ENCODE measurements at places on chromosomes 11 and 22.

- no peak for DNase-seq
Measured at GRCh38 chr11:112448168-112448567, 187.5 kb upstream of the PLET1 start.

- DNase-seq = no peak
Measured at GRCh38 chr22:19061471-19062138, 60.6 kb downstream of the DGCR2 start.

GRCh38 chr11:106999196-106999595 lies 19.1 kb downstream of the GUCY1A2 start:
- no peak for DNase-seq

DNA sequence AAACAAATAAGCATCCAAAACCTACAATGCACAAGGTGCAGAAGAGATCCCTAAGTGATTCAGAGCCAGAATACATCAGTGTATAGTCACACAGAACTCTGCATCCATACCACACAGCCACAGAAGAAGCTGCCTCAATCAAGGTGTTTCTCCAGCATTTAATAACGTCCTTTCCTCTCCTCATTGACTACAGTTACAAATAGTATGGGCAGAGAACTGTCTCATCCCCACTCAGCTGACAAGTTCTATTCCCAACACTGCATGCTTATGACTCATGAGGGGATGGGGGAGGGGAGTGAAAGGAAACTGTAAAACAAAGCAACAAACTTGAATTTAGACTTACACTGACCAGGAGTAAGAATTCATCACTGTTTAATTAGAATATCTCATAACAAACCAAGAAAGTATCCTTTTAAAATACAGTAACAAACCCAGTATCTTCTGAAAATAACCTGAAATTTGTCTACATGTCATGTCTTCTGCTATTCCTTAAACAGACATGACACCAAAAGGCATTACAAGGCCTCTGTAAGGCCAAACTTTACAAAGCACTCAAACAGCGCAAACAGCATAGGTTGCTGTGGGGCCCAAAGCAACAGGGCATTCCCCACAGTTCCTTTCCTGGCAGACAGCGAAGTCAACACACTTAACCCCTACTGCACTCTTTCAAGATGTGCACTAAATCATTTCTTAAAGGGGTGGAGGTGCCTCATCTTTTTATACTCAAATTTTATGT lies 29.3 kb downstream of the CELF1 start:
- no peak for DNase-seq

DNA sequence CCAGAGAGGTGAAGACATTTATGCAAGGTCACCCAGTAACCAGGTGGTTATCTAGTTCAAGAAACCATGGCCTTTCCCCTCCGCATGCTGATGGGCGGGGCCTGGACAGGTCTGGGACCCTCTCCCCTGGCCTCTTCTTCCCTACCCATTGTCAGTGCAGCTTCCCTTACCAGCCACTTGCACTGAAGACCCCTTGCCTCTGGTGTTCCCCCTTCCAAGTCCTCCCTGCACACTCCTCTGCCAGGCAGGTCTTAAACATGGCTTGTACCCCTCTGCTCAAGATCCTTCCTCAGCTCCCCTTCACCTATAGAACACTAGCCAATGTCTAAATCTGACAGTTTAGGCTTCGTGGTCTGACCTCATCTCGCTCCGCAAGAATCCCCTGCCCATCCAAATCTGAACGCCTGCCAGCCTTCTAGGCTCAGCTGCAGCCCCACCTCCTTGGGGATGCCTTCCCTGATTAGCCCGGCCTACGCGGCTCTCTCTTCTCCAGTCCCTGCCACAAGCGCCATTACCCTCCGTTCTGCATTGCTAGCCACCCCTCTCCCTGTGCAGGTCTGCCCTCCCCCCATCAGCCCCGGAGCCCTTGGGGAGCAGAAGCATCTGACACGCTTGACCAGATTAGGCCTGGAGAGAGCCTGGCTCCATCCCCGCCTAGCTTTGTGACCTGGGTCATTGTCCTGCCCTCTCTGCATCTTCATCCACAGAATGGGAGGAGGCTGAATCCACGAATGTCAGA lies 213.8 kb downstream of the DSCAML1 start:
- DNase-seq = no peak

GRCh38 chr11:129960216-129961214 lies 42.1 kb downstream of the PRDM10 start:
- DNase-seq = no peak

GRCh38 chr11:11848891-11849746 lies 7.3 kb downstream of the USP47 start:
- peak; percentile 60 for DNase-seq

GRCh38 chr11:2929531-2929949 lies 320 bp upstream of the PHLDA2 start:
- DNase-seq = peak; percentile 73

GRCh38 chr11:8068605-8069221 lies 12.3 kb upstream of the TUB start:
- no peak for DNase-seq

DNA sequence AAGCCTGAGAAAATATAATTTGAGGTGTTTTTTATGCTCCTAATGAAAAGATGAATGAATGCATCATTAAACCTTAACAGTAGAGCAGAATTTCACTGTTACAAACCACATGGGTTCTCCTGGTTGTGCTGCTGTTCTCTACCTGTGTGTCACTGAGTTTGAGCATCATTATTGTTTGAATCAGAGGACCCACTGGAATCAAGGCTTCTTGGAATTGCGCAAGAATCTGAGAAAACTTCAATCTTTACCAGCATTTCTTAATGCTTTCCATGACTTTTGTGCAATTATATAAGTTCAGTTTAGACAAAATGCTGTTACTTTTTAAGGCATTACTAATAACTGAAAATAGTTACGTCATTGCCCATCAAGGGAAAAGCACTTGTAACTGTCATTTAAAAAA lies 18.8 kb upstream of the RBX1 start:
- no peak for DNase-seq

DNA sequence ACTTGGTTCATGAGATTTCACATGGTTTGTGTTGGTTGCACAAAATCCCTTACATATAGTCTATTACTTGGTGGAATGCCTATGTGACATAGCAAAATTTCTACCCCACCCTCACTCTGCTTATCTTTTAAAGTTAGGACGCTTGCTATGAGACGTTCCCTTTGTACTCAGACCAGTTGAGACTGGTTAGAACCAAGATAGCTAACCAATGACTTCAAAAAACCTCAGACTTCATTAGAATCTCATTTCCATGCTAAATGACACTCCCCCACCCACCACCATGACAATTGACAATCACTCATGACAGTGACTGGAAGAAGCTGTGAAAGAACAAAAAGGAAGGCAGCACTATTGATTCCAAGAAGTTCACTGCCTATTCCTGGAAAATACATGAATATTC lies 313.6 kb downstream of the ETS1 start:
- DNase-seq = no peak

- no peak for DNase-seq
Measured at GRCh38 chr11:1728301-1728700, 22.1 kb downstream of the IFITM10 start.

DNA sequence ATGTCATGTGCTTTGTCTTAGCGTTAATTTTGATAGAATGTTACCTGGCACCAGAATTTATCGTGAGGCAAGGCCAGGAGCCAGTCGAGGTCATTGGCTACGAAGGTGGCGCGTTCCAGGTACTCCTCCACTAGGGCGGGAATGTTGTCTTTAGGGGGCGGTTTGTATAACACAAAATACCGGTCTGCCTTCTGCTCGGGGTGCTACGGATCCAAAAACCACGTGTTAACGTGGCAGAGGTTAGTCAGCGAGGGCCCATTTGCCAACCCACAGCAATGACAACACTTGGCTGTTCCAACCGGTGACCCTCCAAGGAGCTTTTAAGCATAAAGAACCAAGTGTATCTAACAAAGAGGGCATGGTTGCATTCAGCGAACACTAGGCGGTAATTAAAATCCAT lies 12.5 kb downstream of the ASCC2 start:
- DNase-seq = no peak

DNA sequence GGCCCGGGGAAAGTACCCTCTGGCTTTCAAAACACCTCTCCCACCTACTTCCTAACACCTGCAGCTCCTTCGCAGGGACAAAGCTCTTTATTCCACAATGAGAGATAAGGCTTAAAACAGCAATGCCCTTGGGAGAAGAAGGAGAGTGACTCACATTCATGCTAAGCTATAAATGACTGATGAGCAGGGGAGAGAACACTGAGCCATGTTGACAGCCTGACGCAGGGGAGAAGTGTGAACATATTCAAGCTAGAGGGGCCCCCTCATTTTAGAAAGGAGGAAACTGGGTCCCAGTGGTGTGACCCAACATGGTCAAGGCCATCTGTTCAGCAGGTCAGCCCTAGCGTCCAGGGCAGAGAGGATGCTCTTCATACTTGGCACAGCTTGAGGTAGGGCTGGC lies 171.8 kb downstream of the DSCAML1 start:
- DNase-seq = no peak

DNA sequence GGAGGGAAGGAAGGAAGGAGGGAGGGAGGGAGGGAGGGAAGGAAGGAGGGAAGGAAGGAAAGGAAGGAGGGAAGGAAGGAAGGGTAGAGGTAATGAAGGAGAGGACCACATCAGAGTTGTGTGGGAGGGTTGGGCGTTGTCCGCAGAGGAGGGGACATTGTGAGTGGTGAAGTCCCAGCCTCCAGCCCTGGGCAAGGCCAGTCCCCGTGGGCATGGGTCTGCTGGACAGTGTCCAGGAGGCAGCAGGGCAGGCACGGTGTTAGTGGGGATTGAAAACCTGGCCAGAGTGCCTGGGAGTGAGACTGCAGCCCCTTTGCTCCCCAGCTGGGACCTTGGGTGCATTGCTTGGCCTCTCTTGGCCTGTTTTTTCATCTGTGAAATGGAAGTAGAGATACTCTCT lies 1462.3 kb downstream of the BRD1 start:
- DNase-seq = no peak

DNA sequence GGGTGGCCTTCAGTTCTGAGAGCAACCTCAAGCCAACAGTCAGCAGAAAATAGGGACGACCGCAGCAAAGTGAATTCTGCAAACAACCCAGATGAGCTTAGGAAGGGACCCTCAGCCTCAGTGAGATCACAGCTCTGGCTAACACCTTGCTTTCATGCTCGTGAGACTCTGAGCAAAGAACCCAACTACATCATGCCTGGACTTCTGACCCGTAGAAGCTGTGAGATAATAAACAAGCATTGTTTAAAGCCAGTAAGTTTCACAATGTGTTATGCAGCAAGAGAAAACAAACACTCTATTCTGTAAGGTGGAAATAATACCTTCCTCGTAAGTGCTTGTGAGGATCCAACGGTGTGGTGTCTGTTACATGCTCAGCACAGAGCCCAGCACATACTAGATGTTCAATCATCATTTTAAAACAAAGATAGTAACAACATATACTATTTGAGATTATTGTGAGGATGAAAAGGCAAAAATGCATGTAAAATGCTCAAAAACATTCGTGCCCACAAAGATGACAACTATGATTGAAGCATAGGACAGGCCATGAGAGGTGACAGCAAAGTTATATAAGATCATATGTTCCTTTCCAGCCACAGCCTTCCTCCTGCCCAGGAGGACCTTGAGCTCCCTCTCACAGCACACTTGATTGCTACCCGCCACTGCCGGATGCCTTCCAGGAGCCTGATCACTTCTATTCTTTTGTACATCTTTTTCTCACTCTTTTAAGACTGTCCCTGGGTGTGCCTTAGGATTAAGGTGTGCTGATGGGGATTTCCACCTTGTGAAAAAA lies 433.3 kb downstream of the BUD13 start:
- DNase-seq = no peak

- DNase-seq = no peak
Measured at GRCh38 chr11:111176603-111177002, 68.9 kb upstream of the POU2AF2 start.

DNA sequence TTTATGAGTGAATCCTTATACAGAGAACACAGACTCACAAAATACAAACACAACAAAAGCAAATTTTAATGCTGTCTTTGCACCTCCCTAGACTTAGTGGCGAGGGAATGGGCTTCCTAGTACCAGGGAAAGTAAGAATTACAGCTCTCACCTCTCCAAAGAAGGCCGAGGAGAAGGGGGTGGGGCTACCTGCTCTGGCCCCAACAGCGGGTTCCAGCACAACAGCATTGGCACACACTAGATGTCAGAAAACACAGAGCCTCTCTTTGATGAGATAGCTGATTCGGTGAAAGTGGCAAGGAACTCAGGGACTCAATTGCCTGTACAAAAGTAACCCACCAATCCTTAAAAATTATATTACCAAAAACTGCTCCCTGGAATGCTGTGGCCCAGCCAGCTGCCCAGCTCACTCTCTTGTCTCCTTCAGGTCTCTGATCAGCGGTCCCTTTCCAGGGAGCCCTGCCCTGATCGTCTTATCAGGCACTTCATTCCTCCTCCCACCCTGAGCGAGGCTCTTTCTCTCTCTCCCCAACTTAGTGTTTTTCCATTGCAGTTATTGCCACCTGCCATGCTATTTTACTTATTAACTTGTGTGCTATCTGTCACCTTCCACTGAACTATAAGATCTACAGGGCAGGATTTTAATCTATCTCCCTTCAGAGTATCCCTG lies 30.7 kb downstream of the SPON1 start:
- DNase-seq = no peak

- DNase-seq = no peak
Measured at GRCh38 chr22:29029202-29030000, 32.2 kb downstream of the C22orf31 start.

GRCh38 chr11:110089617-110090282 lies 3.4 kb upstream of the ZC3H12C start:
- no peak for DNase-seq

- no peak for DNase-seq
Measured at GRCh38 chr11:44559207-44559939, 6.1 kb upstream of the CD82 start.

DNA sequence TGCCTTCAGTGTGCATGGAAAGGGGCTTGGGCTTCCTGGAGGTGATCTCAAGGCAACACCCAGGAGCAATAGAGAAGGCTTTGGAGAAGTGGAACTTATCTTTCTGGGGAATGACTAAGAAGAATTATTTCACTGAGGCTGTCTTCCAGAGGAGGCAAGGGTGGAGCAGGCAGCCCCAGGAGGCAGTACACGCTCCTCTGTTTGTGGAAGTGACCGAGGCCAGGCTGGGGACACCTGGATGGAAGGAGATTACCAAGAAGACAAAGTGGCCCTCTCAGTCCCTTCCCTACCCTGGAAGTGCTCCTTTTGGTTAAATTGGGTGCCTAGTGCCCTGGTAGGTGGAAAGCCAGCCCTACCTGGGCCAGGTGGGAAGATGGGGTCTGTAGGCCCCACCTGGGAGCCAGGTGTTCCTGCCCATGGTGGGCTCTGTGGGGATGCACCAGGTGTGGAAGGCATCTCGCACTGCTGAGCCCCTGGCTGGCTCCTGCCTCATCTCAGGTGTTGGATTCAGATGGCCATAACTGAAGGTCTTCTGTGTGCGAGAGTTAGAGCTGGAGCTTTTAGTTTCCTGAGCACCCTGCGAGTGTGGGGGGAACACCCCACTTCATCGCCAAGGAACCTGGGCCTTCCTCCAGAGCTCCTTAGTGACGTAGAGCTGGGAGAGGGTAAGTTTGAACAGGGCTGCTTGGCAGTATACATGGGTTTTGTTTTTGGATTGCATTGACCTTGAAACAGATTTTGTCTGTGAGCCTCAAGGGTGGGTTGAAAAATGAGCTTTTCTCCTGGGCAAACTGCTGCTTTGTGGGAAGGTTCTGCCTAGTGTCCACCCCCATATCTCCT lies 46.1 kb downstream of the MICAL2 start:
- peak; percentile 29 for DNase-seq

- no peak for DNase-seq
Measured at GRCh38 chr11:32462011-32462690, 26.8 kb upstream of the WT1 start.

- DNase-seq = no peak
Measured at GRCh38 chr22:41040483-41040882, 51.9 kb upstream of the EP300 start.

GRCh38 chr11:28729339-28729738 lies 621.2 kb downstream of the METTL15 start:
- no peak for DNase-seq

All from activated T-cell treated with anti-CD3 and anti-CD28 coated beads, Interleukin-2, amount 50 U/mL, for 24 hours (primary cell).